LoVo (cell line): ENCODE measurements at places on chromosomes 3 and 15.
A peak's percentile ranks its signal among the peaks of the same experiment; 100 is the strongest.

GRCh38 chr15:25797936-25798901, 64.9 kb downstream of the ATP10A start:
- DNase-seq = no peak

DNA sequence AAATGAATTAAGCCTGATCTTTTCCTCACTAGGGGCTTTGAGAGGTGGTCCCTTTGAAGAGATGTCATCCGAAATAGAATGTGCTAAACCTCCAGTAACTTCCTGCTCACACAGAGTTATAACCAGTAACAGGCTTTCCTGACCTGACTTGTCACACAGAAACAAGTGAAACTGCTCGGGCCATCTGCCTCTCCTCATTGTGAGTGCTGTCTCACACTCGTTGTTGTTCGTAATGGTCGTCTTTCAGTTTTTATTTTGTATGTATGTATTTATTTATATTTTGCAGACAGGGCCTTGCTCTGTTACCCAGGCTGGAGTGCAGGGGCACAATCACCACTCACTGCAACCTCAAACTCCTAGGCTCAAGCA, 24.0 kb downstream of the ACSBG1 start:
- DNase-seq = no peak

GRCh38 chr15:51390966-51391422, 49.5 kb downstream of the GLDN start:
- no peak for DNase-seq

- no peak for DNase-seq
Measured at GRCh38 chr3:50658831-50659230, 15.9 kb upstream of the DOCK3 start.

DNA sequence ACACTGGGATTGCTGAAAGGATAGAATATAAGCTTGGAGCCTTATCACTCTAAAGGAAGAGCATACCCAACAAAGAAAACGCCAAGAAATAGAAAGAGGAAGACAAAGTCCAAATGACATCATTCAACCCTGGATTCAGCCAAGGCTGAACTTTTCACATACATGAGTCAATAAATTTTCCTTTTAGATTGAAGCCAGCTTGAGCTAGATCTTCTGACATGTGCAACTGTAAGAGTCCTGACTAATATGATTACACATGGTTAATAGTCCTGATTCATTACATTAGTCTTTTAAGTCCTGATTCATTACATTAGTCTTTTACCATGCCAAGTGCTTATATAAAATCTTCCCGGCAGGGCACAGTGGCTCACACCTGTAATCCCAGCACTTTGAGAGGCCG, 13.6 kb upstream of the DENND6A start:
- DNase-seq = peak; percentile 73

- peak; percentile 54 for DNase-seq
Measured at GRCh38 chr15:74200412-74200815, 2.2 kb downstream of the STRA6 start.

DNA sequence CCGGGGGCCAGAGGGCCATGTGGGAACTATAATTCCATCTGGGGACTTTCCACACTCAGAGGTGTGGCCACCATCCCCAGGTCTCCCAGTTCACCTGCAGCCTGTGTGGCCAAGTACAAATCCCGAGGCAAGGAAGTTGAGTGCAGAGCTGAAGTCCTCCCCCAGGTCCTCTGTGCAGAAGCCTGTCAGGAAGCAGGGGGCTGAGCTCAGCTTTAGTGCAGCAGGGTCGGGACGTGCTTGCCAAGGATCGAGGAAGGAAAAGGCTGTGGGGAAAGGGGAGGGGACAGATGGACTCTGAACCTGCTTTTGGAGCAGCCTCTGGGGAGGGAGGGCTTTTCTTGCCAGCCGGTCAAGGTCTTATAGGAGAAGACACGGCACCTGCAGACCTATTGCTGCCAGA, 67.7 kb downstream of the CHRNA7 start:
- no peak for DNase-seq

GRCh38 chr3:109265295-109265694, 51.0 kb downstream of the DPPA2 start:
- DNase-seq = no peak

- no peak for DNase-seq
Measured at GRCh38 chr3:101117980-101118379, 124.8 kb upstream of the ABI3BP start.

- no peak for DNase-seq
Measured at GRCh38 chr15:26662283-26662682, 110.6 kb downstream of the GABRB3 start.

DNA sequence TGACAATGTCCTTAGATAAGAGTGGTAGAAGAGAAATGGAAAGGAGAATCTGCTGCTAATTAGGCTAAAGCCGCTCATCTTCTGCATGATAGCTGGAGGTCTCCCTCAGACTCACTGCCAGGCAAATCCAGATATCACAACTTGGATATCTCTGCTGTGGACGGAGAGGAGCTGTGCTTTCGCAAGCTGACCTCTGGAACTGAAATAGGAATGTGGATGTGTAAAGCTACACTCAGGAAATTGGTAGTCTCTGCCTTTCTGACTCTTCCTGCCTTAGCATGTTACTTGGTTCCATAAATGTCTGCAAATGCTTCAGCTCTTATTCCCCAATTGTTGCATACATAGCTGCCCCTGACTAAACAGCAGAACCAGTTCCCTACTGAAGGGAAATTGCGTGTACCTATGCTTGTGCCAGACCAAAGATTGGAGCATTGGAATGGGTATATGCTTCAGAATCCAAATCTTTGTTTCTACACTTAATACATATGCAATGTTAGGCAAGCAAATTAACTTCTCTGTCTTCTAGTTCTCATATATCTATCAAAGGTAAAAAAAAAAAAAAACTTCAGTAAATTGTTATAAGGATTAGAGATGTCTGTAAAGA, 74.7 kb upstream of the ROBO2 start:
- DNase-seq = no peak

DNA sequence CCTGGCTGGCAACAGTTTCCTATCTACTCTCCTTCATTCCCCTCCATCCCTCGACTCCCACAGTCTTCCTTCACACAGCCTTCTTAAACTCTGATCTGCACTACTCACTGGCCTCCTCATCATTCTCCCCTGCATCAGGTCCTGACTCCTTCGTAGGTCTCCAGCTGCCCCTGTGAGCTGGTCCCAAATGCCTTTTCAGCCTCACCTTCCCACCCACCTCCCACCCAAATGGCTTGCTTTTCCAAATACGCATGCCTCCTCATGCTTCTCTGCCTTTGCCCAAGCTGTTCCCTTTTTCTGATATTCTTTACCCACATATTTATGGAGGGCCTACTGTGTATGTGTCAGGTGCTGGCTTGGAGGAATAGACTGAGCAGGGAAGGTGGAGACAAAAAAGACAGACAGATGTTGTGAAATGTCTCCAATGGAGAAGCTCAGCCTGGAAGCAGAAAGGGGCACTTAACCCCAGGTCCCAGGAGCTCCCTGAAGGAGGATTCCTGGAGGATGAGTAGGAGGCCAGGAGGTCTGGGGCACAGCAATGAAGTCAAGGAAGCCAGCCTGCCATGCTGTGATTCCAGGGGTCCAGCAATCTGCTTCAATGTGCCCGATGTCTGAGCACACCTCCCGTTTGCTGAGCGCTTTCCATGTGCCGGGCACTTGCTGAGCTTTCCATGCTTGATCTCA, 252.2 kb downstream of the SHQ1 start:
- DNase-seq = no peak

DNA sequence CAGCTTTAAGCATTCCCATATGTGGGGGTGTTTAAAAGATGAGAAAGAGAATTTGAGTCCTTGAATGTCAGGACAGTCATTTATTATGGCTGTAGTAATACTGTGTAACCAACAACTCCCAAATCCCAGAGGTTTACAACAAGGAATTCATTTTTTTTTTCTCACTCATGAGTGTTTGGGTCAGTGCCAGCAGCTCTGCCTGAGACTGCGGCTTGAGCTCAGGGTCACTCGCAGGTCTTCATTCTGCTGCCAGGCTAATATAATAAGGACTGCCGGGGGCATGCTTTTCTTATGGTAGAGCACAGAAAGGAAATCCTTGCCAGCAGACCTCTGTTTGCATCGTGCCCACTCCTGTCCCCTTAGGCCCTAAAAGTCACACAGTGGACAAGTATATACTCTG, 277.9 kb upstream of the LMCD1 start:
- no peak for DNase-seq

- no peak for DNase-seq
Measured at GRCh38 chr3:123459862-123460261, 11.0 kb upstream of the ADCY5 start.

GRCh38 chr15:100628746-100629145, 26.4 kb downstream of the ASB7 start:
- DNase-seq = peak; percentile 12

DNA sequence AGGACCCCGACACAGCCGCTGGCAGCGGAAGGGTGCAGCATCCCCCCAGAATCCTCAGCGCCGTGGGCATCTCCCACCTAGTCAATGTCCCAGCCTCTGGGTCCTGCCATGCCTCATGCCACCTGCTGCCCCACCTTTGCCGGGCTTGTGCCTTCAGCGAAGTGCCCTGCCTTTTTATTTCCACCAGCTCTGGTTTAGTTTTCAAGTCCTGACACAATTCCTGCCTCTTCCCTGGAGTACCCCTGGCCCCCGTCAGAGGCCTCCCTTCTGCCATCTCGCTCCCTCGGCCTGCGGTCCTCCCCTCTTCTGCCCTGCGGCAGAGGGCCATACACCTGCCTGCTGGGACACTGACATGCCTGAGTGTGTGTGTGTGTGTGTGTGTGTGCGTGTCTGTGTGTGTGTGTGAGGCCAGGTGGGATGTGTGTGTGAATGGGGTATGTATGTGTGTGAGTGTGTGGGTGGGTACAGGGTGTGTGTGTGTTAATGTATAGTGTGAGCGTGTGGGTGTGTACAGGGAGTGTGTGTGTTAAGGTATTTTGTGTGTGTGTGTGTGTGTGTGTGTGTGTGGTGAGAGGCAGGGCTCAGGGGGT, 129.9 kb downstream of the SMAD6 start:
- DNase-seq = no peak

GRCh38 chr3:117692416-117692995, 982.9 kb downstream of the TUSC7 start:
- no peak for DNase-seq

DNA sequence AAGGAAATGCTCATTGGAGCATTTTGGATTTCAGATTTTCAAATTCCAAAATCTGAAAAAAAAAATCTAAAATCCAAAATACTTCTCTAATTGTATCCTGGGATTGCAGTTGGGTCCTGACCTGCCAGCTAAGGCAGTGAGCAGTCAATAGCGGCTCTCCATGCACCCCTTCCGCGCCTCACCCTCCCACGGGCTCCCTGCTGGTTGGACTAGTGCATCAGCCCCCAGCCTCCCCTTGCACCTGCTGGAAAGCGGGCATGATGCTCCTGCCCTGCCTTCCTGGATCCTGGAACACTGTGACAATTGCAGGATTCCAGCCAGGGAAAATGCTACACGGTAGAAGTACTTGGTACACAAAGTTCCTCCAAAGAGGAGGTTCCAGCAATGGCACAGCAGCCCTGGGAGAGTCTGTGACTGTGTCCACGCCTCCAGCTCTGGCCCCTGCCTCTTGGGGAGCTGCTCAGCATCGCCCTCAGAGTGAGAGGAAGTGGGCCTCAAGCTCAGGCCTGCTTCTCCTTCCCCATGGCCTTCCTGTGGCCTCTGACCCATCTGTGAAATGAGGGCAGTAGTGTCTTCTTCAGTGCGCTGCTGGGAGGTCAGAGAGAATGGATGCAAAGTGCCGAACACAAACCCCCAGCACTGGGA, 39.5 kb upstream of the CHRNB4 start:
- DNase-seq = no peak

- DNase-seq = no peak
Measured at GRCh38 chr3:7630925-7631324, 770.0 kb downstream of the GRM7 start.

- DNase-seq = peak; percentile 30
Measured at GRCh38 chr3:30751610-30752299, 142.7 kb downstream of the GADL1 start.

DNA sequence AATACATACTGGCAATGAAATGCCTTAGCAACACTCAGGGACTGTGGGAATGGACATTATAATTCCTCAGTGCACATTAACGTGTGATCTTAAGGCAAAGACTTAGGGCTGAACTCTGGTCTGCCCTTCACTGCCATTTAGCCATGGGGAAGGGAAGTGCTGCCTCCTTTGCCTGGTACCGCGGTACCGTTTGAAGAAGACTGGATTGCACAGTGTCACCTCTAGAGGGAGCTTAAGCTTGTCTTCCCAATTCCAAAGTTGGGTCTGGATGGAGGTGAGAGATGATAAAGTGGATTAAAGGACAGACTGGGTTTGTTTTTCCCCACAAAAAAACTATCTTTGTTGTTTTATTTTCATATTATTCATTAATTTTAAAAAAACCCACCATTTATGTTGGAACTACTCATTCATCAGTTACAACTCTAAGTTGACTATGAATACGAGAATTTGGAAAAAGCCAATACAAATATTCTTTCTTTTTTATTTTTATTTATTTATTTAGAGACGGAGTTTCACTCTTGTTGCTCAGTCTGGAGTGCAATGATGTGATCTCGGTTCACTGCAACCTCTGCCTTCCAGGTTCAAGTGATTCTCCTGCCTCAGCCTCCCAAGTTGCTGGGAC, 60.0 kb upstream of the SYN2 start:
- peak; percentile 26 for DNase-seq

- no peak for DNase-seq
Measured at GRCh38 chr3:2511356-2511755, 412.7 kb downstream of the CNTN4 start.

DNA sequence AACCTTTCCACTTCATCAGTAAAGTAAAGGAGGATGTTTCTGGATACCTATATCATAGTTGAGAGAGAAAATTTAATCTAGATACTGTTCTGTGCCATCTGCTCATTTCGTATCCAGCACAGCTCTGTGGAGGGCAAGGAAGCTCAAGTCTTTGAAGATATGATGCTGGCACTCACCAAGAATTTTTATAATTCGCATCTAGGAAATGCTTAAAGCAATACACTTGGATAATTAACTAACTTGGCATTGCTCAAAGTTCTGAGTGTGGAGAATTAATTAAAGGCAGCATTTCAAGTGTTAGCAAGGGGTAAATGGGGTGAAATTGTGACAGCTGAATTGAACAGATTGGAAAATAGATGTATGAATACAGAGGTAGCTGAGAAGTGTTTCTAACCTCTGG, 213.2 kb downstream of the KCNMB2 start:
- no peak for DNase-seq

- no peak for DNase-seq
Measured at GRCh38 chr3:197103766-197104165, 74.1 kb upstream of the MELTF start.

GRCh38 chr3:194879991-194880939, 194.6 kb downstream of the FAM43A start:
- DNase-seq = no peak

DNA sequence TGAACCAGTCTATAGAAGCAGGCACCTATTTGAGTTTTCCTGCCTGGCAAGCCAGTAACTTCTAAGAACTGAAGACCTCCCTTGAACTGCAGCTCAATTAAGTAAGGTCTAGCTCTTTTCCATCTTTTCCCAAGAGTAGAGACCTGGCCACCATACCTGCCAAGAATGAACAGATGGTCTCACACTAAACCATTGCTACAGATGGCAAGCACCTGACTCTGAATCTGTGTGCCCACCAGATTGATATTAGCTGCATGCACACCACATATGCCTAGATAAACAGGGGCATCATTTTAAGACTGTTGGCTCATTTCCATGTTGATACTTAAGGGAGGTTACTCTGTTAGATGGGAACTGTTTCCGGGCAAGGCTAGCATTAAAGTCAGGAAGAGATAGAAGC, 34.8 kb upstream of the GSK3B start:
- no peak for DNase-seq
